SK-N-SH (cell line): ENCODE measurements at places on chromosomes 16 and 17. TPM values are rescaled to one million over a fixed set of nuclear protein-coding genes. Genes with fewer than 3 reads are reported as not detected.

GRCh38 chr17:8413938-8414337 is 16.3 kb upstream of the RNF222 start:
- DNase-seq: no peak

DNA sequence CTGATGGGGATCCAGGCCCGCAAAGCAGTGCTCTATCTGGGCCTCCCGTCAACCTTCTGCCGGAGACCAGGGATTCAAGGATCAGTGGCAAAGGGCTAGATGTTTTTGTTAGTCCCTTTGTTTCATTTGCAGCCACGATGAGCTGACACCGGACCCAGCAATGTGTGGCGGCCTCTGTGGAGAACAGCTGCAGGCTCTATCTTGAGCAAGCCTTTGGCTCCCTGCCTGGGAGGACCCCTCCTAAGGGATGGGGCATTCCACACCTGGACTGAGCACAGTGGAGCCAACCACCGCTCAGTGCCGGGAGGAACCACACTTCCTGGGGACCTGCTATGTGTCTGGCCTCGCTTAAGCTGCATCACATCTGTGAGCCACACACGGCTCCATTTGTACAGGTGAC is 215.8 kb downstream of the RBFOX3 start:
- DNase-seq: no peak

GRCh38 chr17:81207610-81208581 is 14.9 kb downstream of the CEP131 start:
- no peak for DNase-seq

DNA sequence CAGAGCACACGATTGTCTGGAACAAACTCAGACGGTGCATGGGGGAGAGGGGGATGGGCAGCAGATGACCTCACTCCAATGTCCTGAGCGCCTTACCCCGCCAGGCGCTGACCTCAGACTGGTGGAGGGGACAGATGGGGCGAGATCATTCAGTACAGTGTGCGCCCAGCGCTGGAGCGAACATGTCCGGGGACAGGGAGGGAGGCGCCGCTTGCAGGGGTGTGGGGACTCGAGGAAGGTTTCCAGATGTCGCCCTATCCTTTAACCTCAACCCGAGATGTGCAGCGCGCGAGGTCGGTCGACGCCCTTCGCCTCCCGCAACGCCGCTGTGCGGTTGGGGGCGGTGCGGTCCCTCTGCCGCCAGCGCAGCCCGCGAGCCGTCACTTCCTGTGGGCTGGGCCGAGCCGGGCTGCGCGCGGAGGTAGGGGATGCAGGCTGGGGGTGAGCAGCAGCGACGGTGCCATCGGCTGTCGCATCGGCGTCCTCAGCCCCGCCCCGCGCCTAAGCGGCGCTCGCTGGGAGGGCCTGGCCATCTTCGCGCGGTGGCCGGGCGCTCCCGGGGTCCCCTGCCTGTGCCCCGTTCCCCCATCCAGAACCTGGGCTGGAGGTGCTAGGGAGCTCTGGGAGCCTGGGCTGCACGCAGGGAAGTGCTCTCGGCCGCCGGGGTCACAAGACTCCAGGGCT is 5.3 kb upstream of the CDR2L start:
- peak; percentile 99 for DNase-seq

DNA sequence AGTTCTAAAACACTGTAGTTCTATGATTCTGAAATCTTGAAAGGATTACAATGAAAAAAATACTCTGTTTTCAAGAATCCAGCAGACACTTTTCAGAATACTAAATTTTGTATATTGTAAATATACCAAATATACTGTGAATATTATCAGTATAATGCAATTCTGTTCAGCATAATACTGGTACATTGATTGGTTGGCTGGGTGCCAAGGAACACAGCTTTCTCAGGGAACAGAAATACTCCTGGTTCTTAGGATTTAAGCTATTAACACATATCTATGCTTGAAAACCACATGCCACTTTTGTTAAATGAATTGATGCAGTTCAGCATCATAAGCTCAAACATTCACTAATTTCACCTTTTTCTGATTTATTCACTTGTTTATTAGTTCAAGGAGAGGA is 2.5 kb upstream of the GINS3 start:
- DNase-seq: no peak

The ATP2C2 gene
- 0.33 and 0.47 TPM in 2 replicates for polyA plus RNA-seq

The C17orf67 gene
- polyA plus RNA-seq: 1.6 and 1.7 TPM in 2 replicates

The NPW gene
- 0.62 and 1.1 TPM in 2 replicates for polyA plus RNA-seq

The CSH2 gene
- not detected in 2 replicates for polyA plus RNA-seq
